NCI-H1694 treated with DMSO at 0.1 percent for 48 hours (cell line): ENCODE measurements at places on chromosomes 6 and 20.

- no peak for DNase-seq
These were observed 763 bp downstream of the C6orf47 start for GRCh38 chr6:31659649-31660380.

- no peak for DNase-seq
These were observed 15.9 kb upstream of the ADGB start for GRCh38 chr6:146582857-146583256.

- DNase-seq, result no peak
These were observed 9.8 kb downstream of the BCAS4 start for GRCh38 chr20:50804437-50805348.

GRCh38 chr6:38651121-38651784 is 11.5 kb upstream of the BTBD9 start:
- no peak for DNase-seq

DNA sequence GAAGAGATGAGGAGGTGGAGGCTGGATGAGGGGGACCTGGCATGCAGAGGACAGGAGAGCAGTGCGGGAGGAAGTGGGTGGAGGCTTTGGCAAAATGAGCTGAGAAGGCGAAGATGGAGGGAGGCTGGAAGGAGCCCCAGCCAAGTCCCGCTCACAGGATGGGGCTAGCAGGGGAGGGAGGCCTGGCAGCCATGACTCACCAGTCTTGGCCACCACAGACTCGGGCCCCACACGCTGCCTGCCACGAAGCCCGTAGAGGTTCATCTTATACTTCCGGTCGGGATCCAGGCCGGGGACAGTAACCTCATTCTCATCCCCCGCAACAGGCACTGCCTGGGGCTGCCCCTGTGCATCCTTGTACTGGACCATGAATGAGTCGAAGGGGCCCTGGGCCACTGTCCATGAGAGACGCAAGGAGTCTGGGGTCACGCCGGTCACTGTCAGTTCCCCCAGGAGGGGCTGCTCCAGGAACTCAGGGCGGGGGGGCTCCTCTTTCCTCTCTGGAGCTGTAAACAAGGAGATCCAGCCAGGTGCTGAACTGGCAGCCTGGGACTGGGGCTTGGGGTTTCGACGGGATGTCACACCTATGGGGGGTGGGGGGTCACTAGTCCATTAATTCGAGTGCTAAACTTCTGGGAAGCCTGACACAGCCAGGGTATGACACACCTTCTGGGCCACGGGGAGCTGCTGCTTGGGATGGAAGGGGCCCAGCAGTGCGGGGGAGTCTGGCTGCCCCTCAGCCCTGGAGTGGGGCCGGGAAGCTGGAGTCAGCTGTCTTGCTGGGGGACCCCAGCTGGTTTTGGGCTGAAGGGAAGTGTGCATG is 27.8 kb downstream of the TNXB start:
- DNase-seq, result no peak

GRCh38 chr6:26455357-26455970 is 2.3 kb upstream of the BTN2A1 start:
- DNase-seq, result no peak

DNA sequence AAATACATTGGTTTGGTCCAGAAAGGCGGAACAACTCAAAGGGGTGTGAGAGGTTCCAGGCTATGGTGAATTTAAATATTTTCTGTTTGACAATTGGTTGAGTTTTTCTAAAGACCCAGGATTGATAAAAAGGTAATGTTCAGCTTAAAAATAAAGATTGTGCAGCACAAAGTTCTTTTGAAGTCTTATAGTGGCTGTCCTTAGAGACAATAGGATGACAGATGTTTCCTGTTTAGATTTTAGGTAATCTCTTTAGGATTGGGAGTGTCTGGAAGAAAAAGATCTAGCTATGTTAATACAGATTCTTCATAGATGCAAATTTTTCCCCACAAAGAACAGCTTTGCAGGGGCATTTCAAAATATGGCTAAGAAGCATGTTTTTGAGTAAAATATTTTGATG is 119.7 kb downstream of the GRIK2 start:
- DNase-seq, result no peak

DNA sequence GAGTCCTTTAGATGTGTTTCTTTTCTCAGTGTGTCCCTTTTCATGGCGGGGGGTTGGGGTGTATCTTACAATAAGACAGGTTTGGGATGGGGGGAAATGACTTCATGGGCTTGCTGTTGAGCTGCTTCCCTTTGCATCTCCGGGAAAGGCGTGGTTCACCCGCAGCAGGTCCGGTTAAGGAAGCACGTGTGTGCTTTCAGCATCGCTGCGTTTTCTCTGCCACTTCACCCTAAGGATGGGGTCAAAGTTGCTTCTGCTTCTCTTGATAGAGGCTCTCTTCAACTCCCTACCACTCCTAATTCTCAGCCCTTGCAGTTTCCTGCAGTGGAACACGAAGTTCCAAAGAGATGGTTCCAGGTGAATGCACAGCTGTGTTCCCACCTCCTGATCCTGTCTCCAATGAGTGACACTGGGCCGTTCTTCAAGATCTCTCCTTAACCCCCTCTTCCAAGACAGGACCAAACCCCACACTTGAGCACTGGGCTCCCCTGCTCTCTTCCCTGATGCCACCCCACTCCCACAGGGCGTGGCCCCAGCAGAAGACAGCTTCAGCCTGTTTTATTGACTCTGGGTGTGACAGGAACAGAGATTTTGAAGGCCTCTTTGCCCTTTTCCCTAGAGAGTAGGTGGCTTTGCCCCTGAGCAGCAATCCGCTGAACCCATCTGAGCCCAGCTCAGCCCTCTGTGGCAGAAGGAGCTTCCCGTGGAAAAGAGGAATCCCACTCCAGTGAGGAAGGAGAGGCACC is 85.2 kb downstream of the PLEKHG1 start:
- DNase-seq, result no peak

- no peak for DNase-seq
These were observed 758.3 kb downstream of the HDGFL1 start for GRCh38 chr6:23327621-23328020.

- DNase-seq, result no peak
These were observed 17.8 kb downstream of the HIVEP2 start for GRCh38 chr6:142927271-142927580.

GRCh38 chr6:144912474-144912873 is 627.3 kb downstream of the UTRN start:
- no peak for DNase-seq

GRCh38 chr6:30599625-30600324 is 17.3 kb downstream of the PPP1R10 start:
- DNase-seq, result no peak

- DNase-seq, result no peak
These were observed 93.4 kb downstream of the ZMYND8 start for GRCh38 chr20:47263080-47263464.

DNA sequence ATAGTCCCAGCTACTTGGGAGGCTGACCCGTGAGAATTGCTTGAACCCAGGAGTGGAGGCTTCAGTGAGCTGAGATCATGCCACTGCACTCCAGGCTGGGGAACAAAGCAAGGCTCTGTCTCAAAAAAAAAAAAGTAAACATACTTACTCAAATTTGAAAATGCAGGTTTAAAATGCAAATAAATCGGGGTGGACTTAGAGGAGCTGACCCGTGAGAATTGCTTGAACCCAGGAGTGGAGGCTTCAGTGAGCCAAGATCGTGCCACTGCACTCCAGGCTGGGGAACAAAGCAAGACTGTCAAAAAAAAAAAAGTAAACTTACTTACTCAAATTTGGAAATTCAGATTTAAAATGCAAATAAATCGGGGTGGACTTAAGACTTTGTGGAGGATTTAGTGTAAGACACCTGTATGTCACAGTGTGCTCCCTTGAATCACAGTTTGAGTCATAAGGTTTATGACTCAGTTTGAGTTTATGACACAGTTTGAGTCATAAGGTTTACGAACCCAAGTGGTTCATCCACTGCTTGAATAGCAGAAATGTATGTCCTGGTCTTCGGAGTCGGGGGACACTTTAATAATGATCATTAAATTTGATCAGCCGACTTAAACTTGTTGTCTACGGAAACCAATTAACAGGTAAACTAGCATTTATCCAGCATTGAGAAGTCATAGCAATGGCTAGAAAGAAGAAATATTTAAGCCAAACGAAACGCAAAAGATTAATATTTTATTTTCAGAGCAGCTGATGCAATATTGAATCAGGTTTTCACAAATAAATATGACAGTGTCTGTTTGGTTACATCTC is 6.8 kb upstream of the MRPS10 start:
- no peak for DNase-seq

DNA sequence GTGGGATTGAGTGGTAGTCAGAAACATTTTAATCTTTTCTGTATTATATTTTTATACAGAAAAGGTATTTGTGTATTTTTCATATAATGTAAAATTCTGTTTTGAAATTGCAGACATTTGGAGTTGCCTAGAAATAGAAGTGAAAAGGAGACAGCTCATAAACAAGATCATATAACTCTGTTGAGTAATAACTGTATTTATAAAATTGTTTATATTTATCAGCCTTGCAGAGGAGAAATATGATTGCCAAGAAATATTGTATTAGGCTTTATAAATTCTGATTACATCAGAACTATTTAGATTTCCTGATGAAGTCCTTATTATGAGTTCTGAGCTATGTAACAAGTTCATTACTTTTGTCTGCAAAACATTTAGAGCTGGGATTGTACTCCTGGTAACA is 55.3 kb downstream of the RIPOR2 start:
- no peak for DNase-seq

DNA sequence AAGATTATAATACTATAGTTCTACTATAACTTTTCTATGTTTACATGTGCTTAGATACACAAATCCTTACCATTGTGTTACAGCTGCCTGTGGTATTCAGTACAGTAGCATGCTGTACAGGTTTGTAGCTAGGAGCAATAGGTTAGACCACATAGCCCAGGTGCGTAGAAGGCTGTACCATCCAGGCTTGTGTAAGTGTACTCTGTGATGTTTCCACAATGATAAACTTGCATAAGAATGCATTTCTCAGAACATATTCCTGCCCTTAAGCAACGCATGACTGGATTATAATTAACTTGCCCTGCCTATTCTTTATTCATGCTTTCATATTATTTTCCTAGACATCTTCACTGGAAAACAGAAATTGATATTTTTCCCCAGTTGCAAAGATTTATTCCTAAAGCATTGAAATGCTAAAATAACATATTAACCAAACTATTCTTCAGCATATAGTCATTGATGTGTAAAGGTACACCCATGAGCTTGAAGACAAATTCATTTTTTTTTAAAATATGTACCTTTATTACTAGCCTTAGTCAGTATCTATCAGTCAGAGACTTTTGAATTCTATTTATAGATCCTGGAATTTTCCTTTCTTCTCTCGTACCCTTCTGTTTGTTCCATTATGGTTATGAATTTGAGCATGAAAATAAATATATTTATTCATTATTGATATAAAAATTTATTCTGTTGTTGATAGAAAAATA is 7.2 kb upstream of the CTAGE9 start:
- DNase-seq, result no peak

- DNase-seq, result no peak
These were observed 9.2 kb upstream of the PREX1 start for GRCh38 chr20:48837014-48837413.

DNA sequence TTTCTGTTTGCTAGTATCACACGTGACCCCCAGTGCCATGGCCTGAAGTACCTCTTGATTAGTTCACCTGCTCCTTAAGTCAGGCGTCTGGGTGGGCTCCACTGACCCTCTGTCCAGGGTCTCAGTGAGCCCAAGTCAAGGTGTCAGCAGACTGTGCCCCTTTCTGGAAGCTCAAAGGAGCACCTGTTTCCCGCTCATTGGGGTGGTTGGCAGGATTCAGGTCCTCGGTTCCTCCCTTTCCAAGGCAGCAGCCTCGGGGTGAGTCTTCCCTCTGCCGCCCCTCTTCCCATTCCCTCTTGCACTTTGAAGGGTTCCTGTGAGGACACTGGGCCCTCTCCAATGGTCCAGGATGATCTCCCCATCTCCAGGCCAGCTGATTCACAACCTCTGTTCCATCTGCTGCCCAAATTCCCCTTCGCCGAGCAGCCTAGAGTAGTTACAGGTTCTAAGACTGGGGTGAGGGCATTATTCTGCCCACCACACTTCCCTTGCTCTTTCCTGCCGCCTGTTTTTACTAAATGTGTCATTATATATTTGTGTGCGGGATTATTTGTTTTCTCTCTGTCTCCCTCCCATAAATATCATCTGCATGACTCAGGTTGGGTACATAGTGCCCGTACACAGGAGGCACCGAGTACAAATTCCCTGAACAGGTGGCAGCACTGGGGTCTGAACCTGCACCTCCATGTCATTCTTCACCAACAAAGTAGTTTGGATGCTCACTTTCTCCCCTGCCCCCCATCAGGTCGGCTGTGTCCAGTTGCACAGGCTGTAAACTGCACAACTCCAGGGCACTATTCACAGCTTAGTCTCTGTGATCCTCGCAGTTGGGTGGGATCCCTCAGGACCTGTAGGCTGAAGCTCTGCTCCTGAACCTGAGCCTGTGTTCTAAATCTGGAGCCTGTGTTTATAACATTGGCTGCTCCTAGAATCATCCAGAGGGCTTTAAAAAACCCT is 58.5 kb downstream of the RBM38 start:
- no peak for DNase-seq

GRCh38 chr6:166612471-166612881 is 14.6 kb downstream of the RPS6KA2 start:
- no peak for DNase-seq

GRCh38 chr6:35808688-35809087 is 3.5 kb downstream of the LHFPL5 start:
- peak; percentile 74 for DNase-seq

DNA sequence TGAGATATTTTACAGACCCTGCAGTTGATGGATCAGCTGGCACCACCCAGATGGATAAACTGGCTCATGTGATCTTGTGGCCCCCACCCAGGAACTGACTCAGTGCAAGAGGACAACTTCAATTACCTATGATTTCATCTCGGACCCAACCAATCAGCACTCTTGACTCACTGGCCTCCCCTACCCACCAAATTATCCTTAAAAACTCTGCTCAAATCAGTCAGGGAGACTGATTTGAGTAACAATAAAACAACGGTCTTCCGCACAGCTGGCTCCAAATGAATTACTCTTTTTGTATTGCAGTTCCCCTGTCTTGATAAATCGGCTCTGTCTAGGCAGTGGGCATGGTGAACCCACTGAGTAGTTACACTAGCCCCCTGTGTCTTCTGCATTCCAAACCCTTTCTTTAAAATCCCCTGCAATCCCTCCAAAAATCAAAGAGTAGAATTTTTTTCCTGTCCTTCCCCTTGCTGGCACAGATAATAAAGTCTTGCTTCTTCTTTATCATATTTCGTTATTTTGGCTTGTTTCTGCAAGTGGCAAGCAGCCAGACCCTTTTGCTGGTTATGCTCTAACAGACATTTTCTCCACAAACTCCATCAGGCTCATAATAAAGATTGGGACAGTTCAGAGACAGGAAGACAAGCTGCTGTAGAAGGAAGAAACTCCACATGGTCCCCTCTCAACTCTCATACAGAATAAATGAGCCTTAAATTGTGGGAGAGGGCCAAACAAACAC is 48.3 kb downstream of the OR2B6 start:
- no peak for DNase-seq

GRCh38 chr6:83190626-83191025 is 2.4 kb downstream of the PGM3 start:
- DNase-seq, result no peak
